ENCODE measurements at places on chromosomes 16 and 17. TPM values are rescaled to one million over a fixed set of nuclear protein-coding genes. Genes with fewer than 3 reads are reported as not detected.

HSPB9 gene
- not detected for total RNA-seq

HSF5 gene
- total RNA-seq: 0.16 TPM

RAMP2 gene
- 0.27 TPM for total RNA-seq

C16orf89 gene
- total RNA-seq: 1.6 TPM

GRCh38 chr16:80938004-80938878 lies 68.4 kb downstream of the CMC2 start:
- DNase-seq: peak; percentile 100
